RPMI7951 (cell line): ENCODE measurements at places on chromosomes 1 and 21. TPM values are rescaled to one million over a fixed set of nuclear protein-coding genes. Genes with fewer than 3 reads are reported as not detected.

TBCE gene
- total RNA-seq: 18.1 and 20.3 TPM in 2 replicates

TEX38 gene
- total RNA-seq: not detected in 2 replicates

CFAP57 gene
- total RNA-seq: 0.10 and 0.48 TPM in 2 replicates

LENEP gene
- total RNA-seq: 1.7 TPM in 1 of 2 replicates, not detected in the other

ZMYND12 gene
- 0.12 and 1.7 TPM in 2 replicates for total RNA-seq

CACNA1S gene
- not detected in 2 replicates for total RNA-seq

FMOD gene
- total RNA-seq: not detected in 2 replicates
